Progenitor cell of endocrine pancreas (in vitro differentiated cells): ENCODE measurements at places on chromosomes 3 and 15.
A peak's percentile ranks its signal among the peaks of the same experiment; 100 is the strongest.

DNA sequence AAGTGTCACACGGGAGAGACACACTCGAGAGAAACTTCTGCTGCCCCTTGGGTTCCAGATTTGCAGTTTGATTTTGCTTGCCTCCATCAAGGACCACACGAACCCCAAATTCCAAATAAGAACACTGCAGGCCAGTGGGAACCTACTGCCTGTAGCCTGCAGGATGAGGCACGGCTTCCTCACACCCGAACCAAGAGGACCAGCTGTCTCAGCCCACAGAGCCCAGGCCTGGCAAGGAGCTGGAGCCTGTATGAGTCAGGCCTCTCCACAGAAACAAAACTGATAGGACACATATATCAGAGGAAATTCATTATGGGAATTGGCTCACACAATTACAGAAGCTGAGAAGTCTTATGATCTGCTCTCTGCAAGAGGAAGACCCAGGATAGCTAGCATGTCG is 188.1 kb upstream of the NSMCE3 start:
- H3K4me3 ChIP-seq: no peak overlapping the region
- H3K4me1 ChIP-seq: no peaks in the 10 kb centered on the region
- H3K36me3 ChIP-seq: no peaks in the 10 kb centered on the region
- no peak for DNase-seq

DNA sequence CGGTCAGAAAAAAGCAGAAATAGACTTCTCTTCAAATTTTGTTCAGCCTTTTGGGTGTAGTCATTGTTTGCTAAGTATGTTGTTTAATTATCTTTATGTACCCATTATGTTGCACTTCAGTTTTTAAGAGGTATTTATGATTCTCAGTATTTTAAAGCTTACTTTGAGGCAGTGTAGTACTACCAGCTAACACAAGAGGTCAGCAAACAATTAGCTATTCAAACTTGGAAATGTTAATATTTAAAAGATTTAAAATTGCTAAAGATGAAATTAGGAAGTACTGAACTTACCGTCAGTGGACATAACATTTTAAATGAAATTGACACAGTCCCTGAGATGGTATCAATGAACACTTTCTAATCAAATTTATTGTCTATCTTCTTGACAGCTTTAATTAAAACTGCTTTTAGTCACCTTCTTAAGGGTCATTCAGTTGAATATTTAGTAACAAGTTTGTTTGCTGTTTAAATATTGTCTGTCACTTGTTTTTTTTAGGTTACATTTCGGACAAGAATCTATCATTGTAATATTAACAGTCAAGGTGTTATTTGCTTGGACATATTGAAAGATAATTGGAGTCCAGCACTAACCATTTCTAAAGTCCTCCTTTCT is 28.1 kb downstream of the NKIRAS1 start:
- no peak overlapping the region for H3K4me3 ChIP-seq
- DNase-seq: no peak
- no peaks in the 10 kb centered on the region for H3K27me3 ChIP-seq
- no peak overlapping the region for H3K27ac ChIP-seq
- no peaks in the 10 kb centered on the region for H3K4me1 ChIP-seq

GRCh38 chr3:194768586-194768985 is 82.9 kb downstream of the FAM43A start:
- DNase-seq: no peak
- H3K4me3 ChIP-seq: peak overlapping the region; percentile 77
- H3K27ac ChIP-seq: no peak overlapping the region
- H3K4me1 ChIP-seq: peaks cover 9% of the 10 kb centered on the region
- no peaks in the 10 kb centered on the region for H3K36me3 ChIP-seq

DNA sequence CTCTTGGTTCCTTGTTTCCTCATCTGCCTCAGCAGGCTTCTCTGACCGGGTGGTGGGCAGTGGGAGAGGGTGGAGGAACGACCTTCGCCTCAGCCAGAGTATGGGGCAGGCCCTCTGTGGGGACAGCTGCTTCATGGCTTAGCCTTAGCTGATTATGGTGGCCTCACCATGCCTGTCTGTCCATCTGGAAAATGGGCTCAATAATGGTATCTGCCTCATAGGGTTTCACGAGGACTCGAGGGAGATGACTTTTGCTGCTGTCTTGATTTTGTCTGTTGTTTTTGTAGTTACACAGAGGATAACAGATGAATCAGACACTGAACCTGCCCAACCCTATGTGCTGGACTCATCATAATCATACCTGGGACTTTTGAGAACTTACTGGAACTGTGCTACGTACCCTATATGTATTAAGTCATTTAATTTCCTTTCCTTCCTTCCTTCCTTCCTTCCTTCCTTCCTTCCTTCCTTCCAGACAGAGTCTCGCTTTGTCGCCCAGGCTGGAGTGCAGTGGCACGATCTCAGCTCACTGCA is 46.5 kb downstream of the CDC25A start:
- no peak overlapping the region for H3K4me3 ChIP-seq
- no peak overlapping the region for H3K27ac ChIP-seq
- no peak for DNase-seq
- H3K4me1 ChIP-seq: peaks cover 1% of the 10 kb centered on the region
- no peaks in the 10 kb centered on the region for H3K27me3 ChIP-seq
- no peaks in the 10 kb centered on the region for H3K36me3 ChIP-seq

- no peaks in the 10 kb centered on the region for H3K36me3 ChIP-seq
- no peak for DNase-seq
- H3K4me3 ChIP-seq: no peak overlapping the region
- no peaks in the 10 kb centered on the region for H3K4me1 ChIP-seq
- H3K27ac ChIP-seq: no peak overlapping the region
- peaks cover 3% of the 10 kb centered on the region for H3K27me3 ChIP-seq
Measured at GRCh38 chr15:50820808-50821382, 55.4 kb upstream of the SPPL2A start.

- DNase-seq: no peak
- H3K36me3 ChIP-seq: no peaks in the 10 kb centered on the region
- H3K4me1 ChIP-seq: peaks cover 6% of the 10 kb centered on the region
- H3K27ac ChIP-seq: no peak overlapping the region
- no peak overlapping the region for H3K4me3 ChIP-seq
Measured at GRCh38 chr3:146473726-146474125, 4.4 kb upstream of the PLSCR2 start.

DNA sequence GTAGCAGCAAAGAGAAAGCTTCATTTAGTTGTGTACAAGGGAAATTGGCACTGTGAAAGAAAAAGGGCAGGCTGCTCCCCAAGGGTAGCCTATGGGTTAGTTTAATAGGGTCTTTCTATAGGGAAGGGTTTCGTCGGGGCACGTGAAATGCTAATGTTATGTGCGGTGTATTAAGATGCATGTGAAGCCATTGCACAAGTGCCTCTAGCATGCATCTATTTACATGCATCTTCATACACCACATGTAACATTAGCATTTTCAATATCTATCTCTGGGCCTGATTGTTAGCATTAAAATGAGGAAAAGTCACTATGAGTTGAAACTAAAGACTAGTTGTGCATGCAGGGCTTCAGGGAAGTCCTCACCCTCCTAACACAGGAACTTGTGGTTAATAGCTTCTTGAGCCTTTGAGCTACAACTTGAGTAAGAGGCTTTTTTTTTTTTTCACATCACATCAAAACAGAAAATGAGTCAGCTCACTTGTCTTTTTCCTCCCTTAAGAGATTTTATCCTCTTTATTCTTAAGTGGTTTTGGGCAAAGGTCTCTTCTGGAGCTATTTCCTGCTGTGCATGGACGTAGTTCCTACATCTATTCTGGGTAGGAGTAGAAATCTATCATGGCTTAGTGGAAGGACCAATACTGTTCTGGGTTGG is 613.4 kb downstream of the ZPLD1 start:
- no peaks in the 10 kb centered on the region for H3K36me3 ChIP-seq
- no peak overlapping the region for H3K27ac ChIP-seq
- H3K27me3 ChIP-seq: no peaks in the 10 kb centered on the region
- H3K4me3 ChIP-seq: no peak overlapping the region

- no peaks in the 10 kb centered on the region for H3K4me1 ChIP-seq
- H3K27ac ChIP-seq: no peak overlapping the region
Measured at GRCh38 chr3:10232137-10232536, 16.1 kb upstream of the TATDN2 start.

DNA sequence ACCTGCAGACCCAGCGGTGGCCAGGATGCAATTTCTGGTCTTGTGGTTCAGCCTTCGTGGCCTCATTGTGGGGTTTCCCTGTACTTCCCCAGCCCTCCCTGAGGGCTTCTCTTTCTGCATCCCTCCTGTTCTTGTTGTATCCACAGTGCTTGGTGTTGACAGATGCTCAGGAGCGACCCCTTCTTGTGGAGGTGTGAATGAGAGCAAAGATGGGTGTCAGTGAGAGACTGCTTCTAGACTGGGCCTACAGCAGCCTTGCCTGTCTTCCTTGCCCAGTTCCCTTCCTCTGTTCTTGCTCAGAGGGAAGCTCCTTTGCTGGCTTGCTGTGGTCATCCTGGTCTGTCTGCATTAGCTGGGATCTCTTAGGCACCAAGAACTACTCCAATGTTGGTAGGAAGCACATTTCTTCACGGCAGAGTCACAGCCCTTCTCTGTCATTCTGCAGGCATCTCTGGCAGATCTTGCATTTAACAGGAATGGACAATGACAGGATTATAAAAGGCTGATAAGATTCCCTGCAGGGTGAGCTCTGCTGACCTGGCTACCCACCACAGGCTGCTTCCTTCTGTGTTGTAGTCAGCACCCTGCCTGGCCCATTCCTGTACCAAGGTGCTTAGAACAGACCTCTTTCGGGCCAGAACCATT is 317.8 kb upstream of the C2CD4B start:
- no peaks in the 10 kb centered on the region for H3K36me3 ChIP-seq
- DNase-seq: no peak
- H3K27ac ChIP-seq: no peak overlapping the region
- no peaks in the 10 kb centered on the region for H3K27me3 ChIP-seq

GRCh38 chr3:100007313-100007712 is 107.0 kb downstream of the FILIP1L start:
- no peak for DNase-seq
- H3K27ac ChIP-seq: no peak overlapping the region
- H3K4me3 ChIP-seq: no peak overlapping the region
- no peaks in the 10 kb centered on the region for H3K27me3 ChIP-seq
- H3K36me3 ChIP-seq: no peaks in the 10 kb centered on the region
- H3K4me1 ChIP-seq: peaks cover 41% of the 10 kb centered on the region

GRCh38 chr15:48250640-48251076 is 44.6 kb downstream of the SLC12A1 start:
- no peak for DNase-seq
- no peaks in the 10 kb centered on the region for H3K4me1 ChIP-seq
- peaks cover 5% of the 10 kb centered on the region for H3K27me3 ChIP-seq
- no peaks in the 10 kb centered on the region for H3K36me3 ChIP-seq

- no peak overlapping the region for H3K27ac ChIP-seq
- no peaks in the 10 kb centered on the region for H3K36me3 ChIP-seq
- H3K4me3 ChIP-seq: no peak overlapping the region
- H3K4me1 ChIP-seq: no peaks in the 10 kb centered on the region
Measured at GRCh38 chr15:29622637-29623036, 199.6 kb downstream of the TJP1 start.

GRCh38 chr15:56425976-56426375 is 39.0 kb downstream of the MNS1 start:
- no peaks in the 10 kb centered on the region for H3K27me3 ChIP-seq
- H3K27ac ChIP-seq: no peak overlapping the region
- no peaks in the 10 kb centered on the region for H3K4me1 ChIP-seq
- no peak for DNase-seq
- H3K36me3 ChIP-seq: peaks cover 22% of the 10 kb centered on the region

DNA sequence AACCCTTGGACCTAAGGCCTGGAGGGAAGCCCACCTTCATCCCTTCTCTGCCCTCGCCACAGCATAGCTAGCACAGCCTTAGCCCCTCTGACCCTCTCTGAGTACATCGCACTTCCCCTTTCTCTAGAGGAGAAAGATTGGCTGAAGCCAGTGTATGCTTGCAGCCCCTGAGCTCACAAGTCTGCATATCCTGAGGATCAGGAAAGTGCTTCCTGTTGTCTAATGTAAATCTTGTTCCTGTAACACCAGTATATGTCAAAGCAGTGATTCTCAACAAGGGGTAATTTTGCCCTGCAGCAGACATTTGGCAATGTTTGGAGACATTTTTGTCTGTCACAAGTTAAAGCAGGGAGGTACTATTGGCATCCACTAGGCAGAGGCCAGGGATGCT is 2.2 kb upstream of the PRKCD start:
- peaks cover 47% of the 10 kb centered on the region for H3K4me1 ChIP-seq
- H3K27me3 ChIP-seq: no peaks in the 10 kb centered on the region
- no peak overlapping the region for H3K4me3 ChIP-seq

DNA sequence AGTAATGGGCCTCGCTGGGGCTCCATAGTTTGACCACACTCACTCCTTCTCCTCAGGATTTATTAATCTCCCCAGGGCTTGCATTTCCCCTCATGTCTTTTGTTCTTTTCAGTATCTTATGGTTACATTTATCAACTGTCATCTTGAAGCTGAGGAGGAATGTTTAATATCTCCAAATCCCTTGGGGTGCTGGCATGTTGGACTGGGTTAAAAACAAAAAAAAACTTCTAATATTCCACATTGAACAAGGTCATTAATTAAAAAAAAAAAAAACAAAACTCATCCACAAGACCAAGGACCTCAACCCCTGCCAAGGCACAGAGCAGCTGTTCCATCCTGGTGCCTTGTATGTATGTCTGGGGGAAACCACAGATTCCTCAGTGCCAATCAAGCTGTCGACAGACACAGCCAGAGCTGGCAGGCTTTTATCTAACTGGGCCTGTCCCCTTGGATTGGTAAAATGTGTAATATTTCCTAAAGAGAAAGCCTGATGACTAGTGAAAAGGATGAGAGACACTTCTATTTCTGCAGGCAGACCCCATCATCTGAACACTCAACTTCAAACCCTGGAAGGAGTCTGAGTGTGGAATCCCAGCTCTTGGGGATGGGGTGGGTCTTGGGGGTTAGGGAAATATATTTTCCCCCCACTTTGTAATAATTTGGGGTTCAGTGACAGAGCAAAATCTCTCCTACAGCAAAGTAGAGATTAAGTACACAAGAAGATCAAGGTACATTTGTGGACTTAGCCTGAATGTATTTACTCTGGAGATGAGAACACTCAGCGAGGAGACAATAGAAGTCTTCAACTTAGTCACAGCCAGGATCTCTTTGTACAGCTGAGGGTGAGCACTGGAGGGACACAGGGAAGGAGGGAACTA is 69.1 kb downstream of the TTC23 start:
- H3K4me1 ChIP-seq: no peaks in the 10 kb centered on the region
- peaks cover 11% of the 10 kb centered on the region for H3K36me3 ChIP-seq
- H3K27me3 ChIP-seq: no peaks in the 10 kb centered on the region
- no peak overlapping the region for H3K27ac ChIP-seq
- DNase-seq: no peak

DNA sequence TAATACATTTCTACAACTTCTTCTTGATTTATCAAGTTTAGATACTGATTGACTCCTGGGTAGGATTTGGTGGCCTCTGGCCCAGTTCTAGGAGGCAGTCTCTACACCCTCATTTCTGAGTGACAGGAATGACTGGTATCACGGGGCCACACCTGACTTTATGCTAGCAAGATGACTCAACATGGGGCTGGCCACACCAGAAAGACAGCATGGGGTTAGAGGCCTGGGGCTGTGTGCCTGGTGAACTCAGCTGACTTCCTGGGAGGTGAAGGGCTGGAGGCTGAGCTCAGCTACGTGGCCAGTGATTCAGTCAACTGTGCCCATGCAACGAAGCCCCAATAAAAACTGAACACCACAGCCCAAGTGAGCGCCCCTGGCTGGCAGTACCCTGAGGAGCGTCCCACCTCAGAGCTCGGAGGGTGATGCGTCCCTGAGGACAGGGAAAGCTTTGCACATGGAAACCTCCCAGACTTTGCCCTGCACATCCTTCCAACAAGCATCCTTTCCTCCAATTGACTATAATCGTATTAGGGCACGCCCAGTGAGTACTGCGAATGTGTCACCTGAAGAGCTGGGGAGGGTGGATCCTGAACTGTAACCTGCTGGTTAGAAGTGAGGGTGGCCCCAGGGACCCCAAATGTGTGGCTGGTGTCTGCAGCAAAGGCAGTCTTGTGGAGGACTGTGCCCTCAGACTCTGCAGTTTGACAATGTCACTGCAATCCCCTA is 57.2 kb downstream of the NIPA2 start:
- no peak overlapping the region for H3K4me3 ChIP-seq
- H3K4me1 ChIP-seq: peaks cover 4% of the 10 kb centered on the region
- no peak for DNase-seq
- no peaks in the 10 kb centered on the region for H3K27me3 ChIP-seq
- H3K36me3 ChIP-seq: peaks cover 28% of the 10 kb centered on the region
